ENCODE measurements at places on chromosomes 1 and 21.

- DNase-seq, result no peak
These were observed 14.4 kb downstream of the F11R start for GRCh38 chr1:161006563-161006962.

GRCh38 chr1:182303778-182304177 lies 87.8 kb downstream of the GLUL start:
- DNase-seq, result no peak

- no peak for DNase-seq
These were observed 233.1 kb upstream of the USP24 start for GRCh38 chr1:55448261-55448660.

- DNase-seq, result no peak
These were observed 2.0 kb downstream of the HNRNPR start for GRCh38 chr1:23341931-23342692.

- no peak for DNase-seq
These were observed 23.0 kb downstream of the LRRC8B start for GRCh38 chr1:89547563-89548116.

DNA sequence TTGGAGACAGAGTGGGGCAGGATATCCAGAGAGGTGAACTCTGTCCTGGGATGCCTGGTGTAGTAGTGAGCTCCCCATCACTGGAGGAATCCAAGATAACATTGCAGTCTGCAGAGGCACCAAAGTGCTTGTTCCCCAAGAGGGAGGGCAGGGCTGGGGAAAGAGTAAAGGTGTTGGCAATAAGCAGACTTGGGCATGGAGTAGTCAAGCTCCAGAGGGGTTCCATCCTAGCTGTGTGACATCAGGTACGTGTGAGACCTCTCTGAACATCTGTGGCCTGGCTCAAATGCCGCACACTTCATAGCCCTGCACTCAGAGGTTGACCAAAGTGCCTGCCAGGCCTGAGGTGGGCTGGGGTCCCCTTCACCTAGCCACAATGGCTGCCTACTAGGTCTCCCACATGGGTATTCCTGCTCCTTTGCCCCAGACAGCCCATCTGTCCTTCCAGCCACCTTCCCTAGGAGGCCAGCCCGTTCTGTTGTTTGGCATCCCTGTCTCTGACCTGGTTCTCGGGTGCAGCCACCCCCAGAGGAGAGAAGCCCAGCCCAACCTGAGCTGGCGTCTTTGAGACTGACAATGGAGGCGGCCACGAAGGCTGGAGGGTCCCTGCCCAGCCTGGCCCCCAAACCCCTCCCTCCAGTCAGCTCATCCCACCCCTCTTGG lies 2.8 kb upstream of the ARF1 start:
- DNase-seq, result no peak

GRCh38 chr1:170623171-170623570 lies 40.8 kb upstream of the PRRX1 start:
- peak; percentile 32 for DNase-seq

- no peak for DNase-seq
These were observed 132.4 kb downstream of the MAP3K21 start for GRCh38 chr1:233459968-233460367.

GRCh38 chr21:17611414-17612022 lies 1.2 kb downstream of the BTG3 start:
- DNase-seq, result peak; percentile 35

- DNase-seq, result no peak
These were observed 1119.5 kb upstream of the TMPRSS15 start for GRCh38 chr21:19523061-19523460.

- DNase-seq, result no peak
These were observed 1.5 kb upstream of the DNAJB4 start for GRCh38 chr1:78003070-78003746.

- DNase-seq, result no peak
These were observed 141.5 kb downstream of the KAZN start for GRCh38 chr1:14740016-14740415.

DNA sequence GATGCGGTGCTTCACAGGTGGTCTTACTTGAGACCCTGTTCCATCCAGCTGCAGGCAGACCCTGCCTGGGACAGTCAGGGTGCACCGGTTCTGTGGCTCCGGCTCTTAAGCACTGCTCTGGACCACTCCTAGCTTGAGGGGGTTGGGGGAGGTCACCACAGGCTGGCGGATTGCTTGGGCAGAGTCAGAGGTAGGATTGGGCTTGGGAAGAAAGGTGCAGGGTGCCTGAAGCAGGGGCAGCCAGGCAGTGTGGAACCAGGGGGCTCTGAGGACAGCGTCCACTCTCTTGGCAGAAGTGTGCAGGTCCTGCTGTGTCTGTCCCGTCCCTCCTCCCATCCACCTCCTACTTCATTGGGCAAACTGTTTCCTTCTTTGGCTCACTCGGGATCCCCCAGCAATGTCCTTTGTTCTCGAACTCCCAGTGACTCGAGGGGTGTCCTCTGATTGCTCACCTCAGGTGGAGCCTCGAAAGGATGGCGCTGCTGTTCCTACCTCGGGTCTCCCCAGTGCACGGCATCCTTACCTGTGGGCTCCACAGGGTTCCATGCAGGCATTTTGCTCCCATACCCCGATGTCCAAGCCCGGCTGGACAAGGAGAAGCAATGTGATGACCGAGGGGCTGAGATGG lies 1.7 kb downstream of the PDXK start:
- no peak for DNase-seq

DNA sequence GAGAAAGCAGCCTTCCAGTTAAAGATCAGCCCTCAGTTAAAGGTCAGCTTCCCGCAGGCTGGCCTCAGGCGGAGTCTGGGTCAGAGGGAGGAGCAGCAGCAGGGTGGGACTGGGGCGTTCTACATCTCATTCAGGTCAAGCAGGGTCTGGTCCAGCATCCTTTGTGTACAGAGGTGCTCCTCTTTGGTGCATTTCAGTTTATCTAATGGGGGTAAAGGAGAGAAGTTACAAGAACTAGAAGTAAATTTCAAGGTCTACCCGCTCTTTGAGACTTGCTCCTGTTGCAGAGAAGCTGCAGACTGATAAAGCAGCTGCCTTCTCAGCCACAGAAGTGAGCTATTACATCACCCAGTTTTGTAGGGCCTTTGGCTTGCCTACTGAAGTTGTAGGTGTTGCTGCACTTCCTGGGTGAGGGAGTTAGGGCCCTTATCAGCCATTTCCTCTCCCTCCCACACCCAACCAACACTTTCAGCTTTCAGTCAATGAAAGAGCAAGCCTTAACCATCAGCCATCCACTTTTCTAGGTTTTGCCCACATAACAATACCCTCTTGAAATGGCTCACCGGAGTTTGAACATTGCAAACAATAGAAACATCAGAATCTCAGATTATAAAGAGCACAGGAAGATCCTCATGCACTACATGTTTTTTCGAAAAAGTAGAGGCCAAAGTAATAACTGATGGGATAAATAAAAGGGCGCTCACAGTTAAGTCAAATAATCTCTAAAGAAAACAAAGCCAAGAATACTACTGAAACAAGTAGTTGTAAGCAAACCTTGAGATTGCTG lies 2.8 kb upstream of the NUP210L start:
- DNase-seq, result no peak

DNA sequence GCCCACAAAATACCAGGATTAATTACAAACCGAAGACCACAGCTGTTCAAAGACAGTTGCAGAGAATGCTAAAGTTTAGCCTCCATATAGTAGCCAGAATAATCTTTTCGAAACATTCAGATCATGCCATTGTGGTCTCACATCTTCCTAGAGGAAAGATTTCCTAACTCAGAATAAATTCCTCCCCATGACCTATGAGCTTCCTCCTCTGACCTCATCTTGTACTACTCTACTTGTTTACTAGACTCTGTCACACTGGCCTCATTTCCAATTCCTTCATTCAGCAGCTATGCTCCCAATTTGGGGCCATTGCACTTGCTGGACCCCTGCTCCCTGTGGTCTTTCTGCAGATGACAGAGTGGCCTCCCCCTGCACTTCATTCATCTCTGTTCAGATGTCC lies 71.8 kb upstream of the LRRC53 start:
- DNase-seq, result no peak

GRCh38 chr1:22142315-22143064 lies 407 bp downstream of the WNT4 start:
- no peak for DNase-seq

DNA sequence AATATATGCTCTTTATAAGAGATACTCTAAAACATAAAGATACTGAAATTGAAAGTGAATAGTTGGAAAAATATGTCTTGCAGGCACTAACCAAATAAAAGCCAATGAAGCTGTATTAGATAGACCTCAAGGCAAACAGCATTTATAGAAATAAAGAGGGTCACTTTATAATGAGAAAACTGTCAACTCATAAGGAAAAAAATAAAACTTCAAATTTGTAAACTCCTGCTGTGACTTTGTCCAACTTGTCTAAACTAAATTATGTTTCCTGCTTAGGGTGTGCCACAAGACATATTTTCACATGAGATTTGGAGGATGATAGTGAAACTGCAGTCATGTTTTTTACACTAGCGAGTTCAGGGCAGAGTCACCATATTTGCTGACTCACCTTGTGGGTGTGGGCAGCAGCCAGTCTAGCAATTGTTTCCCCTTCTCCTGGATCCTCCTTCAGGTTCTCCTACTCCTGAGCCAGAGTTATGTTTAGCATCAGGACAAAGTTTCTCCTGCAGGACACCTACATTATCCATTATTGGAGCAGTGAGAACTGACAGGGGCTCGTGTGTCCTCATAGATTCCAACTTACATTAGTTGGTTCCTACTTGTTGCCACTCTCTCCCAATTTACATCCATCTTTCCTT lies 43.8 kb downstream of the CD53 start:
- DNase-seq, result peak; percentile 24

DNA sequence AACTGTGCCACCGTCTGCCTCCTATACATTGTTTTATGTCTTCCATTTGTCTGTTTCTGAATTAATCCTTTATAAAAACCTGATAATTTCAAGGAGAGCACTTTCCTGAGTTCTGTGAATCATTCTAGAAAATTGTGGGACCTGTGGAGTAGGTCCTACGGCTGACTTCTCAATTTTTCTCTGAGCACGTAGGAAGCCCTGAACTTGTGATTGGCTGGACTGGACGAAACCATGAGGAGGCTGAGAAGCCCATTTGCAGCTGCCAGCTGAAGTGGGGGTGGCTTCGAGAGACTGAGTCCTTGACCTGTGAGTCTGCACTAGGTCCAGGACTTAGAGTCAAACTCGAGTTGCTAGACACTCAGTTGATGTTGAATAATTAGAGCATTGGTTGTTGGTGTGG lies 277.1 kb upstream of the NCAM2 start:
- DNase-seq, result no peak

- no peak for DNase-seq
These were observed 37.7 kb downstream of the SYF2 start for GRCh38 chr1:25194572-25195020.

DNA sequence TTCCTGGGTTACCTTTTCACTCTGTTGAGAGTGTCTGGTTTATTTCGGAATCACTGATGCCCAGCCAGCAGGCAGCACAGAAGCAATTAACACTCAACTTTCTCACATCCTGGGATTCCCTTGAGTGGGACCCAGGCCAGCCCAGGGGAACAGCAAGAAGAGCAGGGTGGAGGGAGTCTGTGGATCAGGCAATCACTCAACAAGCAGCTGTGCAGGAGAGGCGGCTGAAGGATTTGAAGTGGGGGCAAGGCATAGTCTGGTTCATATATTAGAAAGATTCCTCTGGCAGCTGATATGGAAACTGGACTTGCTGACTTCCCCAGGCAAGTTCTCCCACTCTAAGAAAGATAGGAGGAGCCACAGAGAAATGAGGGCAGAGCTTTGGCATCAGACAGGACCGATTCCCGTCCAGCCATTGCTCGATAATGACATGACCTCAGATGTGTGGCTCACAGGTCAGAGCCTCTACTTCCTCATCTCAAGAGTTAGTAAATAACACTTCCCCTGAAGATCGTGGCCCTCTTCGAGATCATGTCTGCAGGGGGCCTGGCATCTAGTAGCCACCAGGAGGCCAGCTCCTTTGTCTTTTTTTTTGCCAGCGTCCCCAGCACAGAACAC lies 12.4 kb downstream of the EPHA8 start:
- no peak for DNase-seq

DNA sequence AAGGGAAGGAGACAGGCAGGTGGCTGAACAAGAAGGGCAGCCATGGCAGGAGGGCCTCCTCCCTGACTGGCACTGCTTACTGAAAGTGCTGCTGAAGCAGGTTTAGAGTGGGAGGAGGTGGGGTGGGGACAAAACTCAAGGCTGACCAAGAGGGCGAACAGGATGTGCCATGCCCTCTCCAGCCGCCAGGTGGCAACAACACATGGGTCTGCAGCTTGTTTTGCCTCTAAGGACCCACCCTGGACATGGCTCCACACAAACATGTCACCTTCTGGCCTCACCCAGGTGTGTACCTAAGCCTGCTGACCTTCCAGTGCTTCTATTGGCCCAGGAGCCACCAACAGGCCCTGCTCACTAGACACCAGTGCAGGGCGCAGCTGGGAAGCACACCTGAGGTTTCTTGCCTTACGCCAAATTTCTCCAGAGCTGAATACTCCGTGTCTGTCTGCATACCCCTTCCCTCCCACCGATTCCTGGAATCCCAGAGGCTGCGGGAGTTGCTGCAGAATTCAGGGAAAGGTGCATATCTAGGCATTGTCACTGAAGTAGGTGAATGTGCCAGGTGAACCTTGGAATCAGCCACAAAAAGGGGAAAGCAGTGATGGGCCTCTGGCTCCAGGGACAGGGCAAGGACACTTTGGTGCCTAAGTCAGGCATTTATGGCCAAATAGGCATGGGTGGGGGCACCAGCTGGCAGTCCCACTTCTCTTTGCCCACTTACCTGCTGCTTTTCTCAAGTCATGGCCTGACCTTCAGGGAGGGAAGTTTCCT lies 5.3 kb downstream of the PSRC1 start:
- DNase-seq, result no peak

DNA sequence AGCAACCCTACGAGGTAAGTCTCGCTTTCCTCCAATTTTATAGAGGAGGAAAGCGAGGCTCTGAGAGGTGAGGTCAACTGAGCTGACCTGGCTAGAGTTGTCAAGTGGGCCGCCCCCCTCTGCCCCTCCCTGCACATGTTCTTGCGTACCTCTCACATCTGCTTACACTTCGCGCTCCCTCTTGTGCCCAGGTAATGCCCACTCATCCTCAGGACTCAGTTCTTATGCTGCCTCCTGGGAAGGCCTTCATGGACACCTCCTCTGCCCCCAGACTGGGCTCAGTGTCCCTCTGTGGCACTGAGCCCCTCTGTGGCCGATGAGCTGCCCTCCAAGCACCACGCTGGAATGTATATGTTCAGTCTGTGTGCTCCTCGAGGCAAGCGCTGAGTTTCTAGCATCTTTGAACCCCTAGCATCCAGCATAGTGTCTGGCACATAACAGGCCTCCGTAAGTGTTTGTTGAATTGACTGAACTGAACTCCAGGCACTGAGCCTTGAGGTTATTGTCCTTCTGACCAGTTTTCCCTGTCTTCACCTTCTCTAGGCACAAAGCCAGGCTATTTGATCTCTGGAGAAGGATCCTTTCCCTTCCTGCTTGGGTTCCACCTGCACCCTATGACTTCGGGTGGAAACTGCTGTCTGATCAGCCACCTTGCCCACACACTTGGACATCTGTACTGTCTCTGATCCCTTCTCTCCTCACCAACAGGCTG lies 13.5 kb downstream of the MOV10 start:
- DNase-seq, result no peak

DNA sequence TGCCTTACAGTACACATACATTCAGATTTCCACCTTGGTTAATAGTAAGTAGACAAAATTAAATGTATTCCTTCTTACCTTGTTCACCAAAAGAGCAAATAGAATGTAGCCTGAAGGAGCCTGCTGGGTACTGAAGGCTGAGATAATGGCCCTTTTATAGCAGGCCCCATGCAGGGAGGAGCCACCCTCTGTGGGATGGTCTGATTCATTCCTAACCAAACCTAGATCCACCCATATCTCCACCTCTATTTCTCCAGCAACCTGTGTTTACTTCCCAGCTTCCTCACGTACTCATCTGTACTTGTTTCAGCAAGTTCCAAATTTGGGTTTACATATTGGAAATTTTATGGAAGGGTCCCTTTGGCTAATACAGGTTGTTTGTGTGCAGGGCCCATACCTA lies at the start of gene FLG:
FLG (minus strand) TSS at position 129 of the 400 bp plus-strand sequence. CDS start 9,783 bp downstream, outside the sequence.
- no peak for DNase-seq

All from Panc1 (cell line).